ENCODE measurements at places on chromosomes 12 and 14.

DNA sequence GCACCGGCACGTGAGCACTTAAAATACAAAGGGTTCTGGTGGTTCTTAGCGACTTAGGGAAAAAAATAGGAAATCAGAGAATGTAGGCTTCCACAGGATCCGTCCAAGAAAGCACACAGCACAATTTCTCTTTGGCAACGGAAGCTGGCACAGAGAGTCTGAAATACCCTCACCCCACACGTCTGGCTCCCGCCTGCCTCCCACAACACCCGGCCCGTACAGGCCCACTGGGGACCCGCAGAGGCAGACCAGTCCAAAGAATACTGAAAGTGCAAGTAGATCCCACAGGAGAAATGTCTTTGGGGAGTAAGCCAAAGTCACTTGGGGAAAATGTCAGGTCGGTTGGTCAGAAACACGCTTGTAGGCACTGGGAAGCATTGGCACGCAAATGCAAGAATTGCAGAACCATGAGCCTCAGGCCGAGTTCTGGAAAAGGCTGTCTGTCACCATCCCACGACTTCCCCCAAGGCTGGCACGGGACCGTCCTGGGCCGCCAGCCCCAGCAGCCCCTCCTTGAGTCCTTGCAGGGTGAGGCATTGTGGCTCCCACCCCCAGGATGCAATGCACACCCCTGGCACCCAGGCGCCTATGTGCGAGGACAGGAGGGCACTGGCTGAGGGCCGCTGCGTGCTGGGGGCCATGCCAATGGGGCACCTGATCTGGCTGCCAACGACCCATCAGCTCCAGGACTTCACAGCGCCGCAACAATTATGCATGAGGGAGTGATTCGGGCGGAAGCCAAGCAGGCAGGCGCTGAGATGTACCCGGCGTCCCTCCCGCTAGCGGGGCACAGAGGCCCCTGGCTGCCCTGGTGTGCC is 29.7 kb downstream of the CHGA start:
- no peak for DNase-seq

DNA sequence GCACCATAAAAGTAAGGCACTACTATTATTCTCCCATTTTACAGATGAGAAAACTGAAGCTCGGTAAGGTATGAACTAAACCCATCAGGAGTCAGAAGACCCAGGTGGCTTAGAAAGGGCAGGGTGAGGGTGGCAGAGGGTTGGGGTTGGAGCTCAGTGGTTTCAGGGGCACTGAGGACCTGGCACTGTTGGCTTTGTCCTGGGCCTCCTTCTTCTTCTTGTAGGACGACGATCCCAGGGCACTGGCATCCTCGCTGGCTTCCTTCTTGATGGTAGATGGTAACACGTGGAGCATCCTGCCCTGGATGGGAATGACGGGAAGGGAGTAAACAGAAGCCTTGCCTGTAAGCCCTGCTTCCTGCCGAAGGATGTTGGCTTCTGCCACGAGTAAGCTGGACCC is 19.9 kb downstream of the RBM19 start:
- no peak for DNase-seq

DNA sequence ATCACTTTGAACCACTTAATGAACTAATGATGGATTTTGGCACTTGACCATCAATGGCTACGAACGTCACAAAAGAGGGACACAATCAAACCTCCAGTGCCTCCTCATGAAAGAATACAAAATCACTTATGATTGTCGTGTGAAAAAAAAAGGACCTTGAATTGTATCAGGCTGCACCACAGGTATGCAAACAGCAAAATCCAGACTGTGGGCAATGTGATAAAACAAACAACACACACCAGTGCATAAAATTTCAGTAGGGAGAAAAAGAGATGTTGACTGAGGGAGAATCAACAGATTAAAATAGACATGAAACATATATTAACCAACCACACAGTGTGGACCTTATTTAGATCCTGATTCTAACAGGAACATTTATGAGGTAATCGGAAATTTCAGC is 2.6 kb downstream of the TSPAN8 start:
- no peak for DNase-seq

DNA sequence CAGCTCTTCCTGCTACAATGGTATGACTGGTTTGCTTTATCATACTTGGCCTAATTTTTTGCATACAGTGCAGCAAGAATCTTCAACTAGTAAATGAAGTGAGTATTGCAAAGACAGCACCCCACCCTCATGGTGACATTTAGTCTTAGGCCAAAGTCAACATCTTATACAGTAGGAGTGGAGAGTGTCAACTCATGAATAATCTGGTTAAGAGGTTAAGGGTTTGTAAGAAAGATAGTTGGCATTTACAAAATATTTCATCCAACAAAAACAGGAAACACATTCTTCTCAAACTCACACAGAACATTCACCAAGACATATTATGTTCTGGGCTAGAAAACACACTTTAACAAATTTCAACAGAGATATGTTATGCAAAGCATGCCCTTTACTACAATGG is 2.2 kb upstream of the OAS1 start:
- no peak for DNase-seq

GRCh38 chr14:56423544-56423943 is 156.1 kb upstream of the TMEM260 start:
- no peak for DNase-seq

DNA sequence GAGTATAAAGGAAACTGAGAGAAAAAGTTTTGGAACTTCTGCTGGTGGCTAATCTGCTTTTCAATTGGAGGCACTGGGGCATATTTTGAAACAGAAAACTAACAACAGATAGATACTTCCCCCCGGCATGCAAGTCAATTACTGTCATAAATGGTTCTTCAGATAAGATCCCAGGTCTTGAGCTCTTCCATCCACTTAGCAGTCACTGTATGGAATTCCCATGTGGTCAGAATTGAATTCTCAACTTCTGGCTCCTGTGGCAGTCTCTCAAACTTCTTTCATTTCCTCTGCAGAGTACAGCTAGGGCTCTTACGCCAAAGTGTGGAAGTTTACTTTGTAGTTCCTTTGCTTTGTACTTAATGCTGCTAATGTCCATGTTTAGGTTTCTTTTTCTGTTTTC is 452.2 kb downstream of the IPO8 start:
- DNase-seq: no peak
